ENCODE measurements at places on chromosomes 7 and 10. TPM values are rescaled to one million over a fixed set of nuclear protein-coding genes. Genes with fewer than 3 reads are reported as not detected.

TLL2 gene
- total RNA-seq, result 1.6 TPM

SUGCT gene
- 3.1 TPM for total RNA-seq

PRSS37 gene
- total RNA-seq, result not detected

MKX gene
- 1.1 TPM for total RNA-seq
